Hematopoietic multipotent progenitor cell (in vitro differentiated cells): ENCODE measurements at places on chromosomes 3 and 15. TPM values are rescaled to one million over a fixed set of nuclear protein-coding genes. Genes with fewer than 3 reads are reported as not detected.

- peak; percentile 68 for DNase-seq
Measured at GRCh38 chr3:126083511-126083912, 412 bp downstream of the SLC41A3 start.

GRCh38 chr3:163587342-163587741 lies 1491.0 kb downstream of the SI start:
- DNase-seq = no peak

- no peak for DNase-seq
Measured at GRCh38 chr3:190562866-190563510, 49.1 kb downstream of the IL1RAP start.

GRCh38 chr3:23484386-23484785 lies 281.3 kb downstream of the UBE2E2 start:
- no peak for DNase-seq

DNA sequence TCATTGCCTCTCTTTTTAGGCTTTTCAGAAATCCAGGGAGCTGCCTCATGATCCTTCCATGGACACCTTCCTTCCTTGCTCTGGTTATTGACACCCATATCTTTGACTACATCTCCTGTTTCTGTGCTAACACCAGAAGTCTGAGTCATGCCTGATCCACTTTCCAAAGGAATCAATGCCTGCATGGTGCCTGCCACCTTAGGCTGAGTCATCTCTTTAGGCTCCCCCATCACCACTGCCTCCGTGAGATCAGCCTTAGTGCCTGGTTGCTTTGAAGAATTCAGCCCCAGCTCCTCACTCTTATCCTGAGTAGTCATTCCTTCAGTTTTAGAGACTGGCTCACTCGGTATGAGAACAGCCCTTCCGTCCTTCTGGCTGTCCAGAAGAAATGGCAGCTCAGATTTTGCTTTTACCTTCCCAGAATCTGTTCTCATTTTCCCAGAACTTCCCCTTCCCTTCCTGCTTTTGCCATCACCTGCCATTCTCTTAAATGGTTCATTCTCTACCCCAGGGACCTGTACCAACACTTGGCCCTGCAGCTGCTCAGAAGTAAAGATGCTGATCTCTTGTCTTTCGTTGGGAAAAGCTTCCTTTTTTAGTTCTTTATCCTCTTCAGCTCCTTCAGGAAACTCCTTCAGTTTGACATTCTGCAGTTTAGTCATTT lies 105.3 kb downstream of the MAP4 start:
- DNase-seq = no peak

DNA sequence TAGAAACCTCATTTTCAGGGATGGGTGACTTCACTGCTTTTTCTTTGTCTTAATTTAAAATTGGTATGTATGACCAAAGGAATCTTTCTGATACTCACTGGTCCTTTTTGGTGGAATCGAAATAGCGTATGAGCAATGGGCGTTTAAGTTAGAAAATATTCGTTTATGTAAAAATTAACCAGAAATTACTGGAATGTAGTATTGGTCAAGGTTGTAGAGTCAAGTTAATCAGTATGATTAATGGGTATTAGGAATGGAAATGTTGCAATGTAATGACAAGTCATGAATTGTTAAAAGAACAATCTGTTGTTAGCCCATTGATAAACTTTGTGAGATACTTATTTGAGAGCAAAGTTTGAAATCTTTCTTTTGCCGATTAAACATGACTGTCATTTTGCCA lies 36.9 kb downstream of the AKAP13 start:
- no peak for DNase-seq

- DNase-seq = no peak
Measured at GRCh38 chr3:108838436-108838835, 15.8 kb downstream of the TRAT1 start.

DNA sequence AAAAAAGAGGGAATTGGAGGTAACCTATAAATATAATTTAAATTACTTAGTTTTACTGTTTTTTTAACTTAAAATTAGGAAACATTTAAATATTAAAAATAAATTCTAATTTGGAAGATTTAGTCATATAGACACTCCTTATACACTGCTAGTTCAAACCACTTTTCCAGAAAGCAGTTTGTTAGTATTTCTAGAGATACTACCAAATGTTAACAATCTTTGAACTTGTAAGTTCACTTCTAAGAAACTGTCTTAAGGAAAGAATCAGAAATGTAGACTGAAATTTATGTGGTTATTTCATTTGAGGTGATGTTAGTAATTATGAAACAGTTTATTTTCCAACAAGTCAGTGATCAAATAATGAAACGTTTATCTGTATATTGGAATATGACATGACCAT lies 22.7 kb downstream of the CTDSPL2 start:
- DNase-seq = no peak

GRCh38 chr3:152339881-152340505 lies 71.3 kb downstream of the MBNL1 start:
- DNase-seq = no peak

DNA sequence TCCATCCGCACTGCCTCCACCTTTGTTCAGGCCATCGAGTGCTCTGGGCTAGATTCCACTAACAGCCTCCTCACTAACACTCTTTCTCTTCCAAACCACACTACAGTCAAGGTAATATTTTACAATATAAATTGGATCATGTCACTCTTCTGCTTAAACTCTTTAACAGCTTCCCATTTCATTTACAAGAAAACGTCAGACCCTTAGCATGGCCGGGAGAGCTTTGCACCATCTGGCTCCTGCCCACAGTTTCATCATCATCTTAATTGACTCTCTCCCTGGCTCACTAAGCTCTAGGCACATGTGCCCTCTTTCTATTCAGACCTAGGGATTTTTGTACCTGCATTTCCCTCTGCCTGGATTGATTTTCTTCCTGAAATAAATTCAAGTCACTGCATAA lies 354.7 kb downstream of the FGF12 start:
- no peak for DNase-seq

GRCh38 chr15:49692514-49693090 lies 71.8 kb downstream of the DTWD1 start:
- no peak for DNase-seq

DNA sequence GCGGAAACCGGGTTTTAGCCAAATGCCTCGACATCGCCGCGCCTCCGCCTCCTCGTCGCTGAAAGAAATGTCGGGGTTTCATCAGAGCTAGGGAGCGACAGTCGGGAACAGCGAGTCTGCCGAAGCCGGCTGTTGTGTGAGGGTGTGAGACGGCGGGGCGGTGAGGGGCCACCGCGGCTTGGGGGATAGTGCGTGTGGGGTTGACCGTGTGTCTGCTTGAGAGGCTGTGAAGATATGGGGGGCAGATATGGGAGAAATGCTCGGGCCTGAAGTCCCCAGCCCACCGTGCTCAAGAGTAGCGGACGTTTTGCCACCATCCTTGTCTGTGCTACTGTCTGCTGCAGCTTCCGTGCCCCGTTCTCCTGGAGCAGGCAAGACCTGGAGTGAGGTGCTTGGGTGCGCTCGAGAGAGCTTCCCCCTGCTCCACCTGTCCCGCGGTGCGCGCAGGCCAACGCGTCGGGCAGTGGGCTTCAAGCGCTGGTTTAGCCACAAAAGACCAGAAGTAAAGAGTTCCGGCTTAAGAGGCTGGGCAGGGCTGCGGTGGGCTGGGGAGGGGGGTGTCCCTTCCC lies 716 bp upstream of the ISLR2 start:
- no peak for DNase-seq

GRCh38 chr15:85534031-85534430 lies 153.6 kb downstream of the AKAP13 start:
- DNase-seq = no peak

DNA sequence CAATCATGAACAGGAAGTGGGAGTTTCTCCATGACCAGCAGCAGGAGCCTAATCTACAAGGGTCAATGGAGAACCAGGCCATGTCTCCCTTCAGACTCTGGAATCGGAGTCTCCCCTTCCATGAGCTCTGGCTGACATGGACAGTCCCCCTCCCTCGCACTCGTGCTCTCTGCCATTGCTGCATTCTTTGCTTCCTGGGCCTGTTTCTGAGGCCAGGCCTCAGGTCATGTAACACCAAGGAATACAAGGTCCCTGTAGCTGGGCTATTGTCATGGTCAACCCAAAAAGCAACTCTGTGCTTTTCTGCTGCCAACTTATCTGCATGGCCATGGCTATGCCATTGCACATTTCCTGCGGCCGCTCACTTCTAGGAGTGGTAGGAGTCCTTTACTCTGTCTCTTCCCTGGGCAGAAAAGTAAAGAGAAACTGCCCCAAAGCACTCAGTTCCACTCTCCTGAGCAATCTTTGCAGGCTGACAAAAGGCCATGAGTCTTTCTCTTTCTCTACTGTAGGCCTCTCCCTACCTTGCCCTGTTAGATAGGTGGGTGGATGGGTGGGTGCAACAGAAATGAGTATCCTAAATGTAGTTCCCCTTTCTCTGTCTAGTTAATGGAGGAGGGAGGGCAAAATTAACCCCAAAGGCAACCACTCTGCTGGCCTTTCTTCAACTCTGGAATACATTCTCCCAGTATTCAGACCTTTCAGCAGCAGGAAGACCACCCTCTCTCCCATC lies 40.8 kb upstream of the PROK2 start:
- no peak for DNase-seq

- DNase-seq = no peak
Measured at GRCh38 chr3:81463781-81464180, 297.7 kb downstream of the GBE1 start.

DNA sequence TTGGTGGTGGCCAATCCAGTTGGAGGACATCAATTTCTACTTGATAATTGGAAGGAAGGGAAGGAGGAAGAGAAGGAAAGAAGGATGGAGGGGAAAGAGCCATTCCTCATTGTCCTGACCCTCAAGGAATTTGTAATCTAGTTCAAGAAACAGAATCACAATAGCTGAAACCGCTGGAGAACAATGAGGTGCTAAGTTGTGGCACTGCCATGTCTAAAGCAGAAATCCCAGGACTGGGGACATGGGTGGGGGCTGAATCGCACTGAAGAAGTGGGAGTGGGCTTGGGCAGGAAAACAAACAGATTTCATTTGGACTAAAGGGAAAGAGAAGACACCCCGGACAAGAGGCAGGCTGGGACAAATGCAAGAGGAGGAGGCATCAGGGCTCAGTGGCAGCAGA lies 183.6 kb downstream of the UACA start:
- DNase-seq = no peak

DNA sequence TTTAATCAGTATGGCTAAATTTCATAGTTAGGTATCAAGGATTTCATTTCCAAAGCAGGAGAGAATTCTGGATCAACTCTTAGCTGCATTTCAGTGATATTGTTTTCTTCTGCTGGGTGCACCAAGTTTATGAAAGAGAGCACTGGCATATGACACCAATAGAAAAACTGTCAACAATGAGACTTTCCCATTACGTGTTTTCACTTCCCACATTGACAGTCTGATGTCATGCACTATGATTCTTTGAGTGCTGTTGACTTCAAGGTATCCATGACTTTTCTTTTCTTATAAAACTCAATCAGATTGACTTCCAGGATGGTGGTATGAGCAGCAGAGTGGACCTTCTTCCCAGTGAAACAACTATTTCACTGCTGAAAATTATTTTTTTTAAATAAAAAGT lies 476.1 kb downstream of the EDEM1 start:
- no peak for DNase-seq

GRCh38 chr15:32700501-32701150 lies 17.2 kb upstream of the GREM1 start:
- no peak for DNase-seq

DNA sequence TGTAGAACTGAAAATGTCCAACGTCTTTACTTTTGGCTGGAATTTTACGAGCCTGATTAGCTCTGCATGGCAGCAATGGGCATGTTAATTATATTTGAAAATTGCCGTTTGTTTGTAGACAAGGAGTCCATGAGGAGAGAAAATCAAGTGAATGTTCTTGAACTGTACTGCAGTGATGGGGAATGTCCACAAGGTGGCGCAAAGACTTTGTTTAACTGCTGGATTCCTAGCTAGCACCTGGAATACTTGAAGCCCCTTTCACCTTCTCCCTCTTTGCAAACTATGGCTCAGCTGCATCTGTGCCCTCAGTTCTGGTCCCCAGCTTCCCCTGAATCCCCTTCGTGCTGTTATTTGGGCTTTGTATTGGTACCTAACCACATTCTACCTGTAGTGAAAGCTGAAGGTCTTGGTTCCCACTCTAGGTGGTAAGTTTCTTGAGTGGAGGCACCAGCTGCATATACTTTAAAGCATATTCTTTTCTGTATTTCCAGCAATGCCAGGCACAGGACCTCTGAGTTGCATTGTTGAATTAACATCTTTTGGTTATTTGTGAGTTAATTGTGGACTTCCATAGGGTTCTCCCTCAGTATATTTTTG lies 25.3 kb downstream of the EXOG start:
- peak; percentile 48 for DNase-seq

DNA sequence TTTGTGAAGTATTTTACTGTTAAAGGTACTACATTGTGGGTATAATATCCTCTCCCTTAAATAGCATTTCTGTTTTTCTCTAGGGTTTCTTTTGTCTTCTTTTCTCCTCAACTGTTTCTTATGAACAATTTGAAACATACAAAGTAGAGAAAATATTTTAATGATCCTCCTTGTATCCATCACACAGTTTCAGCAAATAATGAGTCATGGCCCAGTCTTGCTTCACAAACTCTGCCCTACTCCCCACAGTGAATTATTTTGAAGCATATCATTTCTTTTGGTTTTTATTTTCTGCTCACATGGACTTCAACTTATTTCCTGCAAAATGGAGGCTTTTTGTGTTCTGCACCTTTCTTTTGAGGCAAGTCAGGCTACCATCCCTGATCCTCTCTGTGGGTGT lies 6.1 kb upstream of the SCAANT1 start:
- no peak for DNase-seq

DNA sequence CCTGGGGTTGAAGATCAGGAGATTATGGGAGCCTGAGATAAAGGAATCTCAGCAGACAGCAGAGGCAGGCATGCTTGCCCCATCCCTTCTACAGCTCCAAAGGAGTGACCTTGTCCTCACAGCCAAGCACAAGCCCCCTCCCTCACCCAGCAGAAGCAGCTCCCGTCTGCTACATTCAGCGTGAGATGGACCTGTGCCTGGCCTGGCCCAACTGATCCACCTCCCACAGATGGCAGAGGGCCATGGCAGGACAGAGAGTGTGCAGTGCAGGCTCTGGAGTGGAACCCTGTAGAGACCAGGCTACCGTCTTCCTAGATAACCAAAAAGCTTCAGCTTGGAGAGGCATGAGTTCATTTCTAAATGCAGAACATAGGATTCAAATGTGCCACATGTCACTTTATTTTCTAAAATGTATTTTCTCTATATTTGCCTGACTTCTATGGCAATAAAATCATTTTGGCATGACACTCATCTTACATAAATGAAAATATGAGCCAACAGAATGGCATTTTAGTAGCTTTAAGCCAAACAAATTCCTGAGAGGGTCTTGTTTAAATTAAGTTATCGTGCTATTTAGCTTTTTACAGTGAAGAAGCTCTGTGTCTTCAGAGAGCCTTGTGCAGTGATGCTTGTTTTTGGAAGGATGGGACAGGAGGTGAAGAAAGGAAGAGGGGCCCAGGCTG lies 43.7 kb downstream of the SLC12A8 start:
- no peak for DNase-seq

EIF4A2 gene
- 299 TPM for total RNA-seq

GATA2 gene
- total RNA-seq = 211 TPM

SPESP1 gene
- total RNA-seq = 0.81 TPM

ABI3BP gene
- total RNA-seq = 1.1 TPM

LHFPL4 gene
- total RNA-seq = not detected

CSPG5 gene
- total RNA-seq = 0.54 TPM

EFHB gene
- not detected for total RNA-seq

SNX4 gene
- 15.1 TPM for total RNA-seq

NEDD4 gene
- total RNA-seq = 18.0 TPM

SPATA12 gene
- under 0.01 TPM for total RNA-seq
